Ureter (tissue), 1 donor: ENCODE measurements at places on chromosomes 7 and 10. TPM values are rescaled to one million over a fixed set of nuclear protein-coding genes. Genes with fewer than 3 reads are reported as not detected.

GRCh38 chr10:1670541-1671365, 66.6 kb downstream of the ADARB2 start:
- no peak for DNase-seq

GRCh38 chr10:34121781-34122622, 693.1 kb downstream of the PARD3 start:
- DNase-seq = no peak

GRCh38 chr10:59748834-59749233, 4.4 kb downstream of the MRLN start:
- no peak for DNase-seq

DNA sequence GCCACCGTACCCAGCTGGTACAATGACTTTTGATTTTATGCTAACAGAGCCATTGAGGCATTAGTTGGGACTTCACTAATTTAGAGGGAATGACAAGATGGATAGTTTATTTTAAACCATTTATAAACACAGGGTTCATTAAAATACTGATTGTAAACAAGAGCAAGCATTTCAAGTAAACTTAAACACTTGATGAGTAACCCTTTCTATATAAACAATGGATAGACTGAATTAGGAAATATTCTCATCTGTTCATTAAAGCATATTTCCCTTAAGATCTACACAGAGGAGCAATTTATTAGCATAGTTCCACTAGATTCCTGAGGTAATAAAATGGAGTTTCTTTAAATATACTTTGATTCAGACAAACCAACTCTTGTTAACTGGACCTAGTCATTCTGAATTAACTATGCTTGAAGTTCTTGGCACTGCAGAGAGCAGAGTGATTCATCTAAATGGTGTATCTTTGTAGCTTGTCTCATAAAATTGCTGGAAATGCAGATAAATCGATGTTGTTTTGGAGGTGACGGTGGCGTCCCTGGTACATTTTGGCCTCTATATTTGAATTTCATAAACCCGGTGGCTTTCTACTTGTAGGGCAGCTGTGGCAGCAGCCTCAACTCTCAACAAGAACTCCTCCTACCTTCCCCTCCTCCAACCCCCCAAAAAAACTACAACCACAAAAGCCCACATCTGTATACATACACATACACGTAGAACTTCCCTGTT, 15.4 kb upstream of the VDAC2 start:
- no peak for DNase-seq

GRCh38 chr10:20614911-20615310, 282.2 kb downstream of the NEBL start:
- no peak for DNase-seq

ITIH5 gene
- total RNA-seq = 25.5 TPM

SLC29A3 gene
- 22.4 TPM for total RNA-seq
